ENCODE measurements at places on chromosomes 11 and 22.

GRCh38 chr22:45397806-45398205, 15.6 kb downstream of the SMC1B start:
- DNase-seq, result no peak

GRCh38 chr11:125226706-125227105, 62.2 kb downstream of the PKNOX2 start:
- no peak for DNase-seq

GRCh38 chr11:27107548-27107947, 66.9 kb downstream of the BBOX1 start:
- DNase-seq, result no peak

- DNase-seq, result no peak
Observed at GRCh38 chr22:40324468-40325305, 21.6 kb upstream of the ADSL start.

DNA sequence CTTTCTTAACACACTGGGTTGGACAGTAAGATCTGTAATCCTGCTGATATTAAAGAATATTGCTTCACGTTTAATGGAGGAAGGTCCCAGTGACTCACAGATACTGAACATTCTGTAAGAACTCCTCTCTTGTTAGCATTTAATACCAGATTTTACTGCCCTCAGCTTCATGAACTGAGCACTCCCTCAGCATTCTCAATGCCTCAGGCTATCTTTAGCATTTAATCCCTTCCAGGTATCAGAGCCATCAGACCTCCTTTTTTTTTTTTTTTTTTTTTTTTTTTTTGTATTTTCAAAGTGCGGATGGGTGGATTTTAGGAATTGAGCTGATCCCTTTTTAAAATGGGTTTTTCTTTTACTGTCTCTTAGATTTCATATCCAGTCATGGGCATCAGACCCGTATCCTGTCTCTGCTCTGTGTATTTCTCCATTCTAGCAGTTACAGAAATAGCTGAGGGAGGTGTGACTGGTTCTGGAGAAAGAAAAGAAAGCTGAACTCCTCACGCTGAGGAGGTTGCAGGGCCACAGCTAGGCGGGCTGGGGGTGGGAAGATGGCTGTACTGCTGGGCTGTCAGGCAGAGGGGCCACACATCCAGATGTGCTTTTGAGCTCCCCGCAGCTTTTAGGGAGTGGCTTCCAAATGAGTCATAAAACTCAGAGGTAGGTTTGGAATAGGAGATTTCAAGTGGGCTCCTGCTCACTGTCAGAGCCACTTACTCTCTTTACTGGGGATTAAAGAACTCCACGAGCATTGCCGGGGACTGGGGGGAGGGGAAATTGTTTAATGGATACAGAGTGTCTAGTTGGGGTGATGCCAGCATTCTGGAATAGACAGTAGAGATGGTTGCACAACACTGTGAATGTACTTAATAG, 97.0 kb downstream of the SYT9 start:
- no peak for DNase-seq

GRCh38 chr11:61293867-61294716, 1.0 kb downstream of the VWCE start:
- DNase-seq, result peak; percentile 47

DNA sequence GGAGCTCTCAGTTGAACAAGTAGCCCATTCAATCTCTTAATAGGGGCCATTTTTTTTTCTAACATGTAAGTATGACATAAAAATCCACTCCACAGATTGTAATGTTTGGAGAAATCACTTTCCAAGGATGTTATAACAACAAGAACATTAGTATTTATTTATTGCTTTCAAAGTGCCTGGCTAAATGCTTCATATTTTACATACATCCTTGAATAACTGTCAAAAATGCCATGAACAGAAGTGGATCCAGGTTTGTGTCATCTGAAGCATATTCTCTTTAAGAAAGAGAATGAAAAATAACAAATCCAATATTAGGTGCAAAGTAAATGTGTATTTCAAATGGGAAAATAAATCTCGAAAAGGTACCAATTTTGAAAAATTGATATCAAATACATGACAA, 344.0 kb upstream of the FAT3 start:
- DNase-seq, result no peak

GRCh38 chr11:66479394-66480116, 679 bp upstream of the DPP3 start:
- no peak for DNase-seq

- no peak for DNase-seq
Observed at GRCh38 chr11:122103321-122103720, 12.7 kb downstream of the BLID start.

DNA sequence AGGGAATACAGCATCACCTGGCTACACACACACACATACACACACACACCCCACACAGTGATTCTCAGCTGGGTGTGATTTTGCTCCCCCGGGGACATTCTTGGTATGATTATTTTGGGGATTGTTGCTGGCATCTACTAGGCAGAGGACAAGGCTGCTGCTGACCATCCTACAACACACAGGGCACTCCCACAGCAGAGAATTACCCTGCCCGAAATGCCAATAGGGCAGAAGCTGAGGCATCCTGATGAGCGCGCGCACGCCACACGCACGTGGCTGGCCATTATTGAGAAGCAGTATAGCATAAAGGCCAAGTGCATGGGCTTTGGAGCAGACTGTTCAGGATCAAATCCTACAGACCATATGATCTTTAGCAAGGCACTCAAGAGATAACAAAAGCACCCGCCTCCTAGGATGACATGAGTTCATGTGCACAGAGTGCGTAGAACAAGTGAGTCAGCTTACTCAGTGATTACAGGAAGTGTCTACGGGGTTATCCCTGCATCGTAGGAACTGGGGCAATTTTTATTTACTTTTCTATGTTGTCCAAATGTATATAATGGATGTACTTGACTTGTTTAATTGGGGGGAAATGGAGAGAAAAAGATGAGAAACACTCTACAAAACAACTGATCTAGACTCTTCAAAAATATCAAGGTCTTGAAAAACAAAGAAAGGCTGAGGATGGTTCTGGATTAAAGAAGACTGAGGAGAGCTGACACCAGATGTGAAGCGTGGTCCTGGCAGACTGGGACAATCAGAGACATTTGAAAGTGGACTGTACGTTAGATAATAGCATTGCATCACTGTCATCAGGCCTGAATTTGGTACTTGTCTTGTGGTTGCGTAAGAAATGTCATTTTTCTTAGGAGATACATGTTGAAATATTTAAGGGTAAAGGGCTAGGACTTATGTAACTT, 7.2 kb upstream of the EHD1 start:
- DNase-seq, result no peak

DNA sequence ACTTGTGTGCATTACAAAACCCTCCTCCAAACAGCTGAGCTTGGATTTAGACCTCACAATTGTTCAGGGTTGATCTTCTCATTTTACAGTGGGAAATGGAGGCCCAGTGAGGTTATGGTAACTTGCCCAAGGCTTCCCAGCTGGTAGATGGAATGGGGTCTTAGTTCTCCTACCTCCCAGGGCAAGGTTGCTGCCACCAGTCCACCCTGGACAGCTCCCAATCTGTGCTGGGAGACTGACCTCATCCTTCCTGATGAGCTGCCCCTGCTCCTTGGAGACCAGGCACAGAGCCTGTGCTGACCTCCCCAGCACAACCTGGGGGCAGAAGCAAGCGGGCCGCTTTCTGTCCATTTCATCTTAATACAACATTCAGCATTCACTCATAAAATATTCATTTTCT, 190.7 kb downstream of the ST3GAL4 start:
- no peak for DNase-seq

- no peak for DNase-seq
Observed at GRCh38 chr11:35274909-35275785, 136.2 kb downstream of the CD44 start.

- no peak for DNase-seq
Observed at GRCh38 chr22:45702981-45703380, 31.3 kb downstream of the ATXN10 start.

DNA sequence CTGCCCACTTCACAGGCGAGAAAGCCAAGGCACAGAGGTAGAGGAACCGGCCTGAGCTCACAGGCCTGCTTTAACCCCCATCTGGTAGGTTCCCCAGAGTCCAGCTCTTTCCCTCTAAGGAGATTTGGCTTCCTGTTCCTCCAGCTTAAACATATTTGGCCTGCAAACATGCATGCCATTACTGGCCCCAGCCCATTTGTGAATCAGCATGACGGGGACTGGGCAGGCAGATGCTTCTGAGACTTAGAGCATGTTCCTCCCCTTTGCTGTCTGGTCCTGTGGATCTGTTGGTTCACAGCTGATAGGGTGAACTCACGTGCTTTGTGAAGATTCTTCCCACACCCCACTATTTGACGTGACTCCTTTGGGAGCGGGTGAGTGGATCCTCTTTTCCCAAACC, 12.6 kb downstream of the CHST1 start:
- DNase-seq, result no peak

- DNase-seq, result peak; percentile 33
Observed at GRCh38 chr22:45284705-45285262, at the start of gene UPK3A. Gene UPK3A (plus strand): TSS chr22:45284949. CDS start chr22:45285014, 65 bp downstream.

DNA sequence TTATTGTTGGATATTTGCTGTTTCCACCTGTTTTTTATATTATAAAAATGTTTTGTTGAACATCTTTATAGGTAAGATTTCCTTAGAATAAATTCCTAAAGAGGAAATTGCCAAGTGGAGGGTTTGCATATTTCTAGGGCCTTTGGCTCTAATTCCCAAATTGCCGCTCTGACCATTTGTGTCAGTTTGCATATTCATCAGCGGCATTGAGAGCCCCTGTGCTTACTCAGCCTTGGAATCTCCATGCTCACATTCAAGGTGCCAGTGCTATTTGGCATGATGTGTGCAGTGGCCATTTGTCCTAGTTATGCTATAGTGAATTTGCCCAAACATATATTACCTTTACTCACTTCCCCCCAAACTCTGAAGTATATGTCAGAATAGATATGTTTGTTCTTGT, 25.5 kb downstream of the KREMEN1 start:
- DNase-seq, result no peak

DNA sequence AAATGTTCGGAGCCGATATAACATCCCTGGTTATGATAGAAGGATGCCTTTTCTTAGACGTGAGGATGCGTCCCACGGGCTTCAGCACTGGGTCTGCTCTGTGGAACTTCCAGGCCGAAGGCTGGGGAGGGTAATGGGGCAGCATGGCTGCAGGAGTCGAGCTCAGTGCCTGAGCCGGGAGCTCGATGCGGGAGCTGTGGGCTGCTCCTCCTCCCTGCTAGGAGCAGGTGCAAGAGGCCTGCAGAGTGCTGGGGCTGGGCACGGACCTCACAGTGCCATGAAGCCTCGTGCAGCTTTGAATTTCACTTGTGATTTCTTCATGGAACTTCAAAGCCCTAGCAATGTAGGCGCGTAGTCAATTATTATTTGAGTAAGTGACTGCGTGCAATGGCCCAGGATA, 6.0 kb downstream of the TUBA8 start:
- no peak for DNase-seq

DNA sequence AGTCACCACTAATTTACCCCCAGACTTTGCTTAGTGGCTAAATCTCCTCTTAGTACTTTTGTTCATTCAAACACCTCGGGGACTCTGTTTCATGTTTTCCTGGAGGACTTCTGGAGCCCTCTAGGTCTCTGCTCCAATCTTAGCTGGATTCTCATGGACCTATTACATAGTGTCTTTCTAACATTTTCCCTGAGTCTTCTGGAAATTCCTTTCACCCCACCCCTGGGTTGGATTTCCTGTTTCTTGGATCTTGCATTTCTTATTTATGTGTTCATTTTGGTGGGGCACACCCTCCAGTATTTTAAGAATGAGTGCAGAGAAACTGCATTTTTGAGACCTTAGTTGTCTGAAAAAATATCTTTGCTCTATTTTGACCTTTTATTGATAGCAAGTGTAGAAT, 220.1 kb downstream of the BLID start:
- DNase-seq, result no peak

DNA sequence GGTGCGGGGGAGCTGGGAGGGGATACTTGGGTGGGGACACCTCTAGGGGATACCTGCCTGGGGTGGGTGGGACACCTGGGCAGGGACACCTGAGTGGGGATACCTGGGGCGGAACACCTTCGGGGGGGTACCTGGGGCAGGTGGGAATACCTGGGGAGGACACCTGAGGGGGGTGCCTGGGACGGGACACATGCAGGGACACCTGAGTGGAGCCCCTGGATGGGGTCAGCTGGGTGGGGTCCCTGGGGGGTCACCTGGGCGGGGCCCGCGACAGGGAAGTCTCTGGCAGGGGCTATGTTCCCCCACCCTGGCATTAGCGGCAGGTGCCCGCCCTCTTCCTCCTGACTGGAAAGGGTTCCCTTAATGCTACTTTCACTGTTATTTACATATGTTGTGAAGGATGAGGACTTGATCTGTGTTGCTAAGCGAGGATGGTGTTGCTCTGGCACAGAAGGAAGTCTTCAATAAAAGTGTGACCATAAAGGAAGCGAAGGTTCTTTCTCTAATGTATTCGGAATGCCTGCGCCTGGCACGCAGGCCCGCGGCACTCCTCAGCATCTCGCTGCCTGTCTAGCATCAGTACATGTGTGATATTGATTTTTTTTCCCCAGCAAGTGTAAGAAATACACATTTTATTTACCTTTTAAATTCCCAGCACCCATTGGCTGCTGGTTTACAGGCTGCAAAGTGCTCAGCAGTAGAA, 801.7 kb downstream of the BRD1 start:
- DNase-seq, result no peak

DNA sequence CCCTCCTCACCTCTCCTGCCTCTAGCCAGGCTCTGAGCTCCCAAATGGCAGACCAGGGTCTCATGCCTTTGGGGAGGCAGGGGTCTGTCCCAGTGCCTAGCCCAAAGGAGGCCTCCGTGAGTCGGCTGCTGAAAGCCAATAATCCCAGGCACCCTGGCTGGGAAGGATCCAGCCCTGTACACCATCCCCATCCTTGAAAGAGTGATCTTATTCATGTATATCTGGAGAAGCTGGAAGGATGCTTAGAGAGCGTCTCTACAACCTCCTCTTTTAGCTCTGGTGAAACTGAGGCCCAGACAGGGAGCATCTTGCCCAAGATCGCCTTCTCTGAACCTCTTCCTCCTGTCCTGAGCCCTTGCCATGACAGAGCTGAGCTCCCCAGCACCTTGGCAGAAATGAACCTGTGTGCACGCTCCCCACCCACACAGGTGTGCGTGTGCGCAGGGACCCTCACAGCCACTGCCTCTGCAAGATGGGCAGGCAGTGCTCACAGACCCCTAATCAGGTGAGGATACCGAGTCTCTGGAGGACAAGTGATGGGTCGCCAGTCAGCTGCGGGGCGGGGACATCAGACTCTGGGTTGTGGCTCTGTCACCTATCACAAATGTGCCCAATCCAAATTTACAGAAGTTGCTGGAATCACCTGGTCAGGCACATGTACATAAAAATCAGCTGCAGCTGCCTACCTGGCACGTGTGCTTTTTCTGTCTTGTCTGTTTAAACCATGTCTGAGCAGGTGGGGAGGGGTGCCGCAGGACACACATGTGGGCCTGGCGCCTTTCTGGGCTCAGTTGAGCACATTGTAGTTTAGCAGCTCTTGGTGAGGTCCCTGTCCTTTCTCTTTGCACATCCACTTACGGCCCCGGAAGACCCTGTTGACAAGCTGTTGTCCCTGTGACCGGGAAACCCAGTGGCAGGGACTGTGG, 49.3 kb upstream of the WNT7B start:
- DNase-seq, result no peak

- DNase-seq, result no peak
Observed at GRCh38 chr11:11157185-11157584, 195.9 kb downstream of the CSNK2A3 start.

GRCh38 chr11:16981651-16982194, 32.5 kb downstream of the PLEKHA7 start:
- no peak for DNase-seq

Measured in stimulated activated CD8-positive, alpha-beta memory T cell treated with anti-CD3 and anti-CD28 coated beads, Interleukin-2, amount 100 ng/mL, for 48 hours (primary cell).